ENCODE measurements at places on chromosomes 16 and 17.
A peak's percentile ranks its signal among the peaks of the same experiment; 100 is the strongest.

DNA sequence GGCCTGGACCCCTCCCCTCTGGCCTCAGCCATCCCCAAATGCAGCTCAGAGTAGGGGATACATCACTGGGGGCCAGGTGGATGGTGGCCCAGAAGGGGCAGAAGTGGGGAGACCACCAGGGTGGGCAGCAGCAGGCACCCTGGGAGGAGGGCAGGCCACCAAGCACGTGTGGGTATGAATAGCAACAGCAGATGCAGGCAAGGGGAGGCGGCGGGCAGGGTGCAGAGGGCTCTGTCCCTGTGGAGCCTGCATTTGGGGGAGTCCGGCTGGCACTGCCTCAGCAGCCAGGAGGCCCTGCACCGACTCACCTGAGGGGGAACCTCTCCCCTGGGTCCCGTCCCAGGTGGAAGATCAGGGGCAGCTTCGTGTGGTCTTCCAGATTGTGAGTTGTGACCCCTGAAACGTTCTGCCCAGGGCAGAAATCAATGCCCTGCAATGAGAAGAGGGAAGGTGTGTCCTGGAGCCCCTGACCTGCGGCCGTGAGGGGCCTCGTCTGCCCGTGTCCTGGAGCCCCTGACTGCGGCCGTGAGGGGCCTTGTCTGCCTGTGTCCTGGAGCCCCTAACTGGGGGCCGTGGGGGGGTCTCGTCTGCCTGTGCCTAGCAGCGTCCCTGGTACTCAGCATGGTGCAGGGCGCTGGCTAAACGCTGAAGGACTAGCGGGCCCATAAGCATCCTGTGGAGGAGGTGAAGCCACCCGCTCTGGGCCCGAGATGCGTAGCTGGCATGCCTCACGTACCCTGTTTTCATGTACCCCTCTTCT is 10.7 kb upstream of the APRT start:
- no peak for DNase-seq

DNA sequence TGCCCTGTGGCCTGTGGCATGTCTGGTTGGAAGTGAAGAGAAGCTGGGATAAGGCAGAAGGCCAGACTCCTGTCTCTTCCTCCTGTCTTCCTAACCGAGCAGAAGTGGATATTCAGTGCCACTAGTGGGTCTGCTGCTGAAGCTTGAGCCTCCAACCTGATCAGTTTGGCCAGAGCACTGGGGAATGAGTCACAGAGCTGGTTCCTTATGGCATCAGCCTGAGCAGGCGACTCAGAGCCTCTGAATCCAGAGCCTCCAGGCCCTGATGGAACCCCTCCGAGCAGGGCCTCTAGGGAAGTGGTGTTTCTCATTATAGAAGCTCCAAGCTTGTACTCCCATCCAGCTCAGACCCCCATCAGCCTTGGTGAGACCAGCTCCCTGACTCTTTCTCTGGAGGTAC is 2.0 kb downstream of the WSCD1 start:
- no peak for DNase-seq

GRCh38 chr17:63405020-63405419 is 41.1 kb downstream of the CYB561 start:
- DNase-seq: no peak

DNA sequence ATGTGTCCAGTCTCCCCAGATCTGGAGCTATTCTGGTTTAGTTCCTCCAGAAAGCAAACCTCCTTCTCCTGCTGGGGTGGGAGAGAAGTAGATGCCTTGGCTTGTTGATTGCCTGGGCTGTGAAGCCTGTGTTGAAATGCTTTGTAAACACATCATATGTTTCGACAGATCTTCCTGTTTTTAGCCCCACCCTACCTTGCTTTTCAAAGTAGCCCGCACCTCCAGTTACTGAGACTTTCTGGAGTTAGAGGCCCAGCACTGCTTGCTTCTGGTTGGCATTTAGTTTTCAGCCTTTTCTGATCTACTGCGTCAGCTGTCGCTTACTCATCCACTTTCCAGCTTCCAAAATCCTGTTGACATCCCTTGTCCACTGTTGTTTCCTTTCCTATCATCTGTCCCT is 17.9 kb upstream of the NDEL1 start:
- DNase-seq: no peak

GRCh38 chr17:70888324-70888723 is 719.0 kb downstream of the KCNJ2 start:
- no peak for DNase-seq

DNA sequence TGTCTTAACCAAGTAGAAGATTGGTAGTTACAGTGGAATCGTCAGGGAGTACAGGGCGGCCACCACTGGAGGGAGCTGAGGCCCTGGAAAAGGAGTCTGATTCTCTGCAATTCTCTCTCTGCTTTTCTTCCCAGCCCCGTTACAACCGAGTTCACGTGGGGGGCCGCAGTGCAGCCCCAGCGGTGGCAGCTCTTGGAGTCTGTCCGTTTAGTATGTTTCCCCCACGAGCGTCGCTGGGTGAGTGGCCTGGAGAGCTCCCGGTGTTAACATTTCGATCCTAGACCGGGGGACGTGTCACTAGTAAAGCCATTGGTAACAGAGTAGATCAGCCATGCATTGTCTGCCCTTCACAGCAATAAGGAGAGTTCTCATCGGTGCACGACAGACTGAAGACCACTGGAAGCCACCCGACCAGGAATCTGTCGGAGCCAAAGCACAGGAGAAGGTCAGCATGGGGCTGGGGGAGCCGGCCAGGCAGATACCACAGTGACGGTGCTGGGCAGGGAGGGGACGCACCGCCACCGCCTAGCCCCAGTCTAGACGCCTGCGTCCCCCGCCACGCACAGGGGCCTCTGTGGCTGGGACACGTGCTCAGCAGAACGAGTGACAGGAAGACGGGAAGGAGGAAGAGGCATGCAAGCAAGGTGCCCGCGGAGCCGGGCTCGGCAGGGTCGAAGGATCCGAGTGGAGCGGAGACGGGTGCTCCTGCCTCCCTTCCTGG is 15.7 kb downstream of the SLC16A3 start:
- DNase-seq: no peak

GRCh38 chr17:14813649-14814370 is 451.3 kb downstream of the PMP22 start:
- no peak for DNase-seq

GRCh38 chr17:79944251-79944812 is 91.3 kb downstream of the TBC1D16 start:
- no peak for DNase-seq

DNA sequence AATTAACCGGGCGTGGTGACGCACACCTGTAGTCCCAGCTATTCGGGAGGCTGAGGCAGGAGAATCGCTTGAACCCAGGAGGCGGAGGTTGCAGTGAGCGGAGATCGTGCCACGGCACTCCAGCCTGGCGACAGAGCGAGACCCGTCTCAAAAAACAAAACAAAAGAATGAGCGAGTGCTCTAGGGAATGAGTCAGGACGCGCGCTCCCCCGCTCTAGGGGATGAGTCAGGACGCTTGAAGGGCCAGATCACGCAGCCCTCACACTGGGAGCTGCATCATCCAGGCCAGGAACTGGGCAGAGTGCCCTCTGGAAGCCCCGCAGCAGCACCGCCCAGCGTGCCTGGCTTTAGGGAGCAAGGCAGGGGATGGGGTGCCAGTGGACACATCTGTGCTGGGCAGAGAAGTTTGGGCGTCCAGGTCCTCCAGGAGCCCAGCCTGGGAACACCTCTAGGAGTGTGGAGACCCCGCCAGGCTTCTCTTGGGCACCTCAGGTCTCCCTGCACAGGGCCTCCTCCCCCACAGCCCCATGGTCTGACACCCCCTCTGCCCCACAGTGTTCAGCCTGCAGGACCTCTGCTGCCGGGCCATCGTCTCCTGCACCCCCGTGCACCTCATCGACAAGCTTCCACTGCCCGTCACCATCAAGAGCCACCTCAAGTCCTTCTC is 3.9 kb upstream of the WFIKKN1 start:
- DNase-seq: no peak

- peak; percentile 43 for DNase-seq
Observed at GRCh38 chr17:82400830-82401229, 17.3 kb upstream of the HEXD start.

DNA sequence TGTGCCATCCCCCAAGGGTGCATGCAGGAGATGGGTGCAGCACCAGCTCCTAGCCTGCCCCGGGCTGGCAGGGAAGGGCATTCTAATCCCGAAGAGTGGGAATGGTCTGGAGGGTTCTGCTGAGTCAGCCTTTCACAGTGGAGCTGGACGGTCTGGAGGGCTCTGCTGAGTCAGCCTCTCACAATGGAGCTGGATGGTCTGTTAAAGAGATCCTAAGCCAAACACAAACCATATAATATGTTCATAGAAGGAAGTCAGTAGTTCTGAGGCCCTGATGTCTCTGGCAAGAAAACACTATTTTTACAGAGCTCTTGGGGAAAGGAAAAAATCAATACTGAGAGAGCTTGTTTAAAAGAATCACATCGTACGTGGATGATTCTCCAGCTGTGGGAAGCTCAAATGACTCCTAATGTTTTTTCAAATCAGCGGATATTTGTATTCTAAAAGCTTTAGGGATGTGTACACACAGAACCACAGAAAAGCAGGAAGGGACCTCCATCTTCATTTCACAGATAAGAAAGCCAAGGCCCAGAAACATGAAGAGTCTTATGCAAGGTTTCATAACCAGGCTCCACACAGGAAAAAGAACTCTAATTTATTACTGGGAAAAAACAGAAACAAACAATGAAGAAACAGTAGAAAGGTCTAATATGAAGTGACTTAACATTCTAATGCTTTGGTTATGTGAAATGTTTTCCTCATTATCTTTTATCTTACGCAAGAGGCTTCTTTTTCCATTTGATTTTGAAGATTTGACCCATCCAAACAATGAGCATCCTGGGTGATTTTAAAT is 176.3 kb downstream of the VPS53 start:
- no peak for DNase-seq

GRCh38 chr17:47012457-47012856 is 33.4 kb upstream of the RPRML start:
- no peak for DNase-seq

DNA sequence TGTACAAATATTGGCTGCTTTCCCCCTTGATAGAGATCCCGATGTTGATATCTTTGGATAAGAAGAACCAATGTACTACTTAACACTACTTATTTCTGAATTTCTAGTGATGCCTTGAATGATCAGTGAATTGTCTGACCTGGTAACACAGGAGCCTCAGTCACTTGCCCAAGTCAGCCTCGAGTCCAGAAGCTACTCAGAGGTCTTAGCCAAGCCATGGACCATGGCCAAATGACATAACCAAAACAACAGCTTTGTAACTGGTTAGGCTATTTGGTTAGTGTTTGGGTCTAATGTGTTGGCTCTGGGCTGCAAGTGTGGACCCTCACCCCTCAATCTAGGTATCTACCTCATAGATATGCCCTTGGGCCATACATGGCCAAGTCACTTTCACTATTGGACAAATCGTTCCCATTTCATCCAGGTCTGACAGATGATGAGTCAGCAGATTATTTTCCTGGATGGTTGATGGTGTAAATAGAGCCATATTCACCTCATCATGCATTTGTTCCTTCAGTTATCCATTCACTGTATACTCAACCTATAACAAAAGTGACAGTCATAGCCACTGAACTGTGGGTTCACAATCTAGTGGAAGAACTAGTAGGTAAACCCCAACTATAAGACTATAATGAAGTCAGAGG is 3.5 kb downstream of the RBFOX1 start:
- DNase-seq: no peak

GRCh38 chr16:23990507-23990906 is 154.7 kb downstream of the PRKCB start:
- DNase-seq: no peak

DNA sequence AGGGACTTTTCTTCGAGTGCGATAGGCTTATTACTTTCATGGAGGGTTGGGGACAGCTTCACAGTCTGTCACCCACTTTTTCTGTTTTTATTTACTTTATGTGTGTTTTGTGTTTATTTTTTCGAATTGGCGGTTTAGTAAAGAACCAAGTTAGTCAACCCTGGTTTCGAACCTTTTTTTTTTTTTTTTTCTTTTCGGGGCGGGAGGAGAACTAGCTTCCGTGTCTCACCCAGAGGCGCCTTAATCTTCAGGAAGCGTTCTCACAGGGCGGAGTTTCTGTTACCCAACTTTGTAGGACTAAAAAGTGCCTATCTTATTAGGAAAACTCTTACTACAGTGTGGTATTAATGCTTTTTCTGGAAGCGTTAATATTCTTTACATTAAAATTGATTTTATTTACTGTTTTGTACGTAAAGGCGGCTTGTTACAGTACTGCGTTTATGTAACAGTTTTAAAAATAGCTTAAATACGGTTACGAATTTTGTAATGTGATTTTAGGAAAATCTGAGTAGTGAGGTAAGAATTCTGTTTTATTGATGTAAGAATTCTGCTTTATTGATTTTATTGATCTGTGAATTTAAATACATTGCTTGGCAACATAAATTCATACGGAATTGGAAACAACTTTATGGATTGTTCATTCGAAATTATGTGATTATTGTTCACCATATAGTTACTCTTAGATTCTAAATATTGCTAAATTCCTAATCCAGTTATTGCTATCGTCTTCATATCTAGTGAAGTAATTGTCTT is 885 bp downstream of the ZNF207 start:
- peak; percentile 20 for DNase-seq

DNA sequence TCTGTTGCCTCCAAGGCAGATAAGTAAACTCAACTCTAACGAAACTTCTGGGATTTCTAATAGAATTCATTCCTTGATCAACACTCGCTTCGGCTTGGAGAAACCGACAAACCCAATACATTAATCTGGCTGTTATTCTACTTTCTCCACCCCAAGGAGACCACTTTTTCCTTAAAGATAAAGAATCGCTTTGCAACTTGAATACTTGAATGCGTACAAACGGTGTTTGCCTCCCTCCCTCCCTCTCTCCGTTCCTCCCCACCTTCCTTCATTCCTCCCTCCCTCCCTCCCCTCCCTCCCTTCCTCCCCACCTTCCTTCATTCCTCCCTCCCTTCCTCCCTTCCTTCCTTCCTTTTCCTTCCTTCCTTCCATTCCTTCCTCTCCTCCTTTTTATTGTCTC is 432.6 kb downstream of the HAPSTR1 start:
- DNase-seq: no peak

- DNase-seq: peak; percentile 61
Observed at GRCh38 chr17:59521465-59522126, 43.8 kb upstream of the DHX40 start.

DNA sequence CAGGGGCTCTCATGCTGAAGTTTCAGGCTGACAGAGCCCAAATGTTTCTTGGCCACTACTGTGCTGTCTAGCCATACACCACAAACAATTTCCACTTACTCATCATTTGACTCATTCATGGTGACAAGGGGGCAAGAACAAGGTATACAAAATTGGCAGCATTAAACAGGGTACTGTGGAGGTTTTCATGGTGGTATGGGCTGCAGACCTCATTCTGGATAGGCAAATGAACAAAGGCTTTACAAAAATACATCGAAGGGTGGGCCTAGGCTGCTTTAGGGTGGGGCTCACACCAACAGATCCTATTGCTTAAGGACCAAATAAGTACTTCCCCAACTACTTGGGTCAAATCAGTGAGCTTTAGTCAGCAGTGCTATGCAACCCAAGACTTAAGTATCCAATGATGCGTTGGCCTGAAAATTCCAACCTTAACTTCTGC is 53.0 kb downstream of the N4BP1 start:
- DNase-seq: no peak

GRCh38 chr17:46039592-46040186 is 40.6 kb downstream of the STH start:
- DNase-seq: no peak
